Right renal cortex interstitium (tissue), 3 donors: ENCODE measurements at places on chromosomes 4 and X. TPM values are rescaled to one million over a fixed set of nuclear protein-coding genes. Genes with fewer than 3 reads are reported as not detected.

- no peak for DNase-seq
Measured at GRCh38 chr4:163758032-163758431, 263.5 kb downstream of the TMA16 start.

DNA sequence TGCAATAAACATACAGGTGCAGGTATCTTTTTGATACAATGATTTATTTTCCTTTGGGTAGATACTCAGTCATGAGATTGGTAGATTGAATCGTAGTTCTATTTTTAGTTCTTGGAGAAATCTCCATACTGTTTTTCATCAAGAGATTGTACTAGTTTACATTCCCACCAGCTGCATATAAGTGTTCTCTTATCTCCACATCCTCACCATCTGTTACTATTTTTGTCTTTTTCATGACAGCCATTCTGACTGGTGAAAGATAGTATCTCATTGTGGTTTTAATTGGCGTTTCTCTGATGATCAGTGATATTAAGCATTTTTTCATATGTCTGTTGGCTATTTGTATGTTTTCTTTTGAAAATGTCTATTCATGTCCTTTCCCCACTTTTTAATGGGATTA lies 202.2 kb downstream of the RAPGEF2 start:
- no peak for DNase-seq

- DNase-seq = no peak
Measured at GRCh38 chrX:120560405-120560841, 339 bp downstream of the CUL4B start.

- DNase-seq = no peak
Measured at GRCh38 chrX:70244881-70245280, 10.4 kb downstream of the AWAT1 start.

DNA sequence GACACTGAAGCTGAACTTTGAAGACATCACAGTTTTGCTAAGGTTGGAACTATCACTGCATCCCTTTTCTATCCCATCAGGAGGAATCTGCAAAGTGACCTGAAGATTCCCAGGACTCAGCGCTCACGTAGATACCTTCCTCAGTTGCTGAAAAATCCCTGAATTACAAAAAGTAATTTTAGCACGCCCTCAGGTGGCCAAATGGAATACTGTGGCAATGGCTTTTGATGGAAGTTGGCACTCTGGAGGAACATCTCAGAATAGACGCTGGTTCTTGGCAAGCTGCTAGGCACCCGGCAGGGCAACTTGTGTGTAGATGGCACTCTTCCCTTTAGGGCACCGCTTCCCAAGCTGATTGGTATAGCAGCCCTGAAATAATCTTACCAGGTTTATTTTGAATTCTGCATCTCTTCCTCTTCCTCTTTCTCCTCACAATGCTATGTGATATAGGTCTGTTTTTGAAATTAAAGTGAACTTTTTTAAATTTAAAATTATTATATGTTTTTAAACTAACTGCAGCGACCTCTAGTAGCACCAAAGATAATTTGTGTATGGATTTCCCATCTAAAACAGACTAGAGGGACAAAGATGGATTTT lies 16.3 kb upstream of the ESX1 start:
- DNase-seq = no peak

DNA sequence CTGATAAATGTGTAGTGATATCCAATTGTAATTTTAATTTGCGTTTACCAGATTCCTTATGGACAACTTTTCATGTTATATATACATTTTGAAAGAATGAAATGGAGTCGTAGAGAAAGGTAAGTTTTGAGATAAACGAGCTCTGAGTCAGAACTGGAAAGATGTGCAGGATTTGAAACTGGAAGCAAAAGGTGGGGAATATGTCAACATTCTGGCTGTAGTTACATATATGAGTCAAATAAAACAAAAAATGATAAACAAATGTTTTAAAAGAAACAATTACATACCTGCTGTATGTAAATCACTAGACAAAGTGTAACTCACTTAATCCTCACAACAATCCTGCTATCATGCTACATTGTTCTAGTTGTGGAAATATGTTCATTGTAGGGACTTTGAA lies 84.0 kb downstream of the LPAR4 start:
- DNase-seq = no peak

DNA sequence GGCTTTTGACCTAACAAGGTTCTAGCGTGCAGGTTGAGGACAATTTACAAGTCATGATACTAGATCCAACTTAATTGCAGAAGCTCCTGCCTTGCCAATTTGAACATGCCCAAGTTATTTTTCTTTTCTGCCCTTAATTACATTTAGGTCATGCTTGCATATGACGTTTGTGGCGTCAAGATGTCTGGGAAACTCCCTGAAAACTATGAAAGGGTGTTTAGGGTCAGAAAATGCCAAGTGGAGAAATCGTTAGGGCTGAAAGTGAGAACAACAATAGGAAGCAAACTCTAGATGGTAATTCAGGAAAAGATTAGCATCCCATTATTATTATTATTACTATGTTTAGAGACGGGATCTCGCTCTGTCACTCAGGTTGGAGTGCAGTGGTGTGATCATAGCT lies 38.2 kb upstream of the PLAC8 start:
- DNase-seq = no peak

GRCh38 chr4:163070023-163070422 lies 96.7 kb downstream of the NAF1 start:
- no peak for DNase-seq

- DNase-seq = no peak
Measured at GRCh38 chr4:3251691-3252479, 2.9 kb downstream of the MSANTD1 start.

GRCh38 chr4:71545168-71545567 lies 206.3 kb downstream of the SLC4A4 start:
- no peak for DNase-seq

DNA sequence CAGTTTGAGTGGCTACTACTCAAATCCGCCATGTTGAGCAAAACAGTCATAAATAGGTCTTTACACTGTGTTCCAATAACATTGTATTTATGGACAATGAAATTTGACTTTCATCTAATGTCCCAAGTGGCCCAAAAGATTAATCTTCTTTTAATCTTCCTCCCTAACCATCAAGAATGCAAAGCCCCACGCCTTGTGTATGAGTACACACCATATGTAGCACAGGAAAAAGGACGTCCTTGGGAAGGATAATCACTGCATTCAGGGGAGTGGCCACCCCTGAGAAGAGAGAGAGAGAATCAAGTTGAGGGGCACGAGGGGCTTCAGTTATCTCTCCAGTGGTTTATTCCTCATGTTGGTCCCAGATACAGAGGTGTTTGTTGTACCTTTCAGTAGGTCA lies 33.1 kb downstream of the RBM47 start:
- DNase-seq = no peak

DNA sequence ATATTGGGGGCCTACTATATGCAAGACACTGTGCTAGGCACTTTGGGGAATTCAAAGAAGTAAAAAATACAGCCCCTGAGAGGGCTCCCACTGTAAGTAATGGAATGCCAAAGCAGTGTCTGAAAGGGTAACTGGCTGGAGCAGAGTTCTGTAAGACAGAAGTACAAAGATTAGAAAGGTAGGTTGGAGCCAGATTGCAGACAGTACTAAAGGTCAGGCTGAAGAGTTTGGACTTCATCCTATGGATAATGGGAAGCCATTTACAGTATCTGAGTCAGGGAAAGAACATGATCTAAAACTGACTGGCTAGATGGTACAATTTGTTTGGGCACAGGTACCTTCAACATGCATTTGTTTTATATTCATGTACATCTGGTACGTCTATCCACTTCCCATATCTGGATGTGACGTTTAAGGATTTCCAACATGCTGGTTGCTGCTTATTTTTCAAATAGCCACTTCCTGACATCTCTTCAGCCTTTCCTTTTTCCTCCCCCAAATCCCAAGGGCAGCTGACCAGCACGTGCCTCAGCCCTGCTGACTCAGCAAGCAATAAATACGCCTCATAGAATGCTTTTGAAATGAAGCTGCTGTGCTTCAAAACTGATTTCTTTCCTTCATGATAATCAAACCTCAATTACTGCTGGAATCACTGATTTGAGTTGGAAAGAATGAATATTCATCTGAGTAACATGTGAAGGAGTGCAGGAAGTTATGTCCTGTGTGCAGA lies 9.5 kb downstream of the ENOX2 start:
- no peak for DNase-seq

GRCh38 chr4:73725985-73726384 lies 14.4 kb upstream of the CXCL8 start:
- DNase-seq = no peak

- no peak for DNase-seq
Measured at GRCh38 chrX:96861661-96862060, 22.0 kb upstream of the RPA4 start.

DNA sequence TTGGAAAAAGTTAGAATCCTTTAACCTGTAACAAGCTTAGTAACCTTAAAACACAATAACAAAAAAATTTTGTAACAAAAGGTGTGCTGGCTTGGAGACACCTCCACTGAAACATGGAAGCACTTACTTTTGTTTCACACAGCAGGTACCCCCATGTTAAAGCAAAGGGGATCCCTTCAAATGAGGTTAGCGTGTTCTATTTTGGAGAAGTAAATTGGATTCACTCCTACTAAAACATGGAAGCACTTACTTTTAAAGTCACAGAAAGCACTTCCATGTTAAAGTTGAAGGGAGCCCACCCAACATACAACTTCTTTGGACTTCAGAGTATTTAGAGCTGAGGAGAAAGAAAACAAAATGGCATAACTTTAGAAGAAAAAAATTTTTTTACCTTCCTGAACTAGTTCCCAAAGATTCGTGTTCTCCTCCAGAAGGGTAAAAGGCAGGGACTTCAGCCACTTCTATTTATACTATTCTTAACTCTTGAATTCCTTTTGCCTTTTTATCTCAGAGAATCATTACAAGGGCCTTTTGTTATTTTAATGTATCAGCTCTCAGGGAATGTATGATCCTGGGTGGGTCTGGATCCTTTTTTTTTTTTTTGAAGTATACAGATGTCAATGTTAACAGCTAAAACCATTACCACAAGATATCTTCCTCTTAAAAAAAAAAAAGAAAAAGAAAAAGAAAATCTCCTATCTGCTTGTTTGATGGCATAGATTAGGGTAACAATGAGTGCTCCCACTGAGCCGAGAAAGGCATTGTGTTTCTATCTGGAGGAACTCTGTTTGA lies 11.5 kb downstream of the LARP7 start:
- no peak for DNase-seq

- DNase-seq = no peak
Measured at GRCh38 chr4:26287756-26288155, 33.1 kb upstream of the RBPJ start.

- no peak for DNase-seq
Measured at GRCh38 chrX:131235768-131236545, 53.1 kb downstream of the IGSF1 start.

GRCh38 chr4:2248044-2248780 lies 6.3 kb upstream of the HAUS3 start:
- DNase-seq = no peak

- DNase-seq = no peak
Measured at GRCh38 chrX:148049441-148049840, 68.3 kb downstream of the FMR1NB start.

DNA sequence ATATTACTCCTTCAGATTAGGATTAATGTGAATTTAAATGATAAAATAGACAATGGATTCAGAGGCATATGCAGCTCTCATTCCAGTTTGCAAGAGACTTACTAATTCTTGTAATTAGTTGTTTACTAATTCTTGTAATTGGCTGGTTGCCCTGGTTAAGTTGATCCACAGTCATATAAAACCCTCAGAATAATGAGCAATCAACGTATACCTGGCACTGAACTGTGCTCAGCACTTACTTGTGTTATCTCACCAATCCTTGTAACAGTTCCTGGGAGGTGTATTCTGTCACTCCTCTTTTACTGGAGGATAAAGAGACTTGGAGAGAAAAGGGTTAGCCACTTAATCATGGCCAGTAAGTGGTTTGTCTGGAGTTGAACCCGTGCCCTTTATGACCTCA lies 10.5 kb downstream of the HERC5 start:
- no peak for DNase-seq

GRCh38 chrX:148459343-148459742 lies 41.1 kb upstream of the AFF2 start:
- no peak for DNase-seq

GRCh38 chr4:38310446-38311043 lies 350.3 kb downstream of the PTTG2 start:
- DNase-seq = no peak

- no peak for DNase-seq
Measured at GRCh38 chr4:186832906-186833305, 109.2 kb upstream of the FAT1 start.

Gene SRPK3
- 0.78 TPM for polyA plus RNA-seq

Gene DMRTC1B
- 3.8 TPM for polyA plus RNA-seq

Gene SAGE1
- not detected for polyA plus RNA-seq

Gene AFP
- 1,062 TPM for polyA plus RNA-seq

Gene SLITRK4
- polyA plus RNA-seq = 14.7 TPM

Gene PDZD4
- 7.1 TPM for polyA plus RNA-seq

Gene DSPP
- polyA plus RNA-seq = 0.03 TPM

Gene SHROOM3
- polyA plus RNA-seq = 34.9 TPM

Gene HSFX3
- not detected for polyA plus RNA-seq

Gene NUP62CL
- 13.5 TPM for polyA plus RNA-seq
